ENCODE measurements at places on chromosomes 2 and 18. TPM values are rescaled to one million over a fixed set of nuclear protein-coding genes. Genes with fewer than 3 reads are reported as not detected.

The ABCA12 gene
- 0.02 TPM for polyA plus RNA-seq

The DCDC2C gene
- polyA plus RNA-seq, result not detected

The FOXD4L1 gene
- polyA plus RNA-seq, result not detected

The RAB17 gene
- 0.09 TPM for polyA plus RNA-seq

The WNT10A gene
- not detected for polyA plus RNA-seq

GRCh38 chr2:241991299-241991698 is 121.8 kb downstream of the RTP5 start:
- DNase-seq, result no peak

- no peak for DNase-seq
Measured at GRCh38 chr18:35525795-35526494, 28.2 kb upstream of the INO80C start.

GRCh38 chr2:138777996-138778395 is 2.2 kb downstream of the NXPH2 start:
- DNase-seq, result no peak
